ENCODE measurements at places on chromosomes 2 and 18. TPM values are rescaled to one million over a fixed set of nuclear protein-coding genes. Genes with fewer than 3 reads are reported as not detected.

The SEMA4C gene
- total RNA-seq, result 14.9 TPM

The SEH1L gene
- total RNA-seq, result 41.4 TPM

The VWA3B gene
- total RNA-seq, result 0.40 TPM

The UGT1A9 gene
- total RNA-seq, result 0.08 TPM

The PROKR1 gene
- not detected for total RNA-seq
